Activated CD4-positive, CD25-positive, alpha-beta regulatory T cell (primary cell): ENCODE measurements at places on chromosomes 7 and 10.

DNA sequence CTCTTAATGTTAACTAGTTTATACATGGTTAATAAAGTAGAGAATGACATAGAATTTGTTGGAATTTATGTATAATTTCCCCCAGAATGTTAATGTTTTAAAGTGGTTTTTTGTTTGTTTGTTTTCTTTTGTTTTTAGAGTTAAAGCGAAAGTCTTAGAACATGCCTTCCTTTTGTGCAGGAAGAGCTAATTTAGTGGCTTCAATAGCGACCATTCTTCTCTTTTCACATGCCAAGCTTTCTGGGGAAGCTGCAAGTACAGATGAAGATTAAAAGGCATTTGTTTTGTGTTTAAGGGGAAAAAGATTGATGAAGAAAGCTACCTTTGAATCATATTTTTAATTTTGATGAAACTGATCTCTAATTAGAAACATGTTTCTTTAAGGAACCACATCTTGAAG lies 256.3 kb upstream of the CSTF2T start:
- DNase-seq: no peak

DNA sequence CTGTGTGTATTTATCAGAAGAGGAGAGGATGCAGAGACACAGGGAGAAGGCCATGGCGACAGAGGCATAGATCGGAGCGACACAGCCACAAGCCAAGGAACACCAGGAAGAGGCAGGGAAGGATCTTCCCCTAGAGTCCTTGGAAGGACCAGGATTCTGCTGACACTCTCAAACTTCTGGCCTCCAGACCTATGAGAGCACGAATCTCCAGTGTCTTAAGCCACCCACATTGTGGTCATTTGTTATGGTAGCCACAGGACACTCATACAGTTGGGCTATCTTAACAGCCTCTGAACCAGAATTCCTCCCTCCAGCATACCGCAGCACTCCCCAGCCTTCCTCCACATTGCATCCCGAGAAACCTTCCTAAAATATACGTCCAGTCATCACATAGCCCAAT lies 367.0 kb upstream of the MGMT start:
- DNase-seq: no peak

DNA sequence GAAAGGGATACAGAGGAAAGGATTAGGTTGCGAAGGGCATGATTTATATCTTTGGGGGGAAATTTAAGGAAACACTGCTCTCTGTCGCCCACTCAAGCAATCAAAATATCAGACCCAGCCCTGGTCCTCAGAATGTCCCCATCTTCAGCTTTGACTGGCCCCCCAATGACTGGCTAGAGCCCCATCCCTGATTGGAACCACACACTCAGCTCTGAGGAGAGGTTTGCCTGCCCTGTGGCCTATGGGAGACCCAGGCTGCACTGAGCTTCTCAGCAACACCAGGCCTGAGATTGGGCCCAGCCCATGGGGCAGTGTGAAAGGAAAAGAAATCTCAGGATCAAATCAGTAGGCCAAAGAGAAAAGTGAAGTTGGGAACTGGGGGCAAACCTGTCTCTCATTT lies 69.5 kb downstream of the ADCYAP1R1 start:
- no peak for DNase-seq

DNA sequence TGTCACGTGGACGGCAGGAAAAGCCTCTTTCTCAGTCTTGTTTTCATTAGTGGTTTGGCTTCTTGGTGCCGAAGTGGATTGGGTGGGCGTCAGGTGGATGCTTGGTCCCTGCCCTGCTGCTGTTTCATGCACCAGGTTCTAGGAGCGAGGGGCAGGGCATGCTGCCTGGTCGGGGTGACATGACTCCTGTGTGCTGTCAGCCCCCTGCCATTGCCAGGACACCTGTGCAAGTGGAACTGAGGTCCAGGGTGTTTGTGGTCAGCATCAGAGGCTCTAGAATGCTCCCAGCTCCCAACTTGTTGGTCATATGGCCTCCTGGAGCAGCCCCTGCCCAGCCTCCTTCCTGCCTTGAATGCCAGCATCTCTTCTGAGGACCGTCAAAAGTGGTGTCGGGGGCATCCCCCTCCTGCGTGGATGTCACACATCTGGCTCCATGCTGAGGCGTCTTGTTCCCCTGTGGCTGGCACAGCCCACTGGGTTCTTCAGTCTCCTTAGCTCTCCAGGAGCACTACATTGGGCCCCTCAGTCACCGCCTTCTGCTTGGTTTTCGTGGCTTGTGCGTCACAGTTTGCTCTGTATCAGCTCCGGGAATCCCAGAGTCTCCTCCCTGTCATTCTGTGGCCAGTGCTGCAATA lies 24.8 kb downstream of the ADCY1 start:
- no peak for DNase-seq

DNA sequence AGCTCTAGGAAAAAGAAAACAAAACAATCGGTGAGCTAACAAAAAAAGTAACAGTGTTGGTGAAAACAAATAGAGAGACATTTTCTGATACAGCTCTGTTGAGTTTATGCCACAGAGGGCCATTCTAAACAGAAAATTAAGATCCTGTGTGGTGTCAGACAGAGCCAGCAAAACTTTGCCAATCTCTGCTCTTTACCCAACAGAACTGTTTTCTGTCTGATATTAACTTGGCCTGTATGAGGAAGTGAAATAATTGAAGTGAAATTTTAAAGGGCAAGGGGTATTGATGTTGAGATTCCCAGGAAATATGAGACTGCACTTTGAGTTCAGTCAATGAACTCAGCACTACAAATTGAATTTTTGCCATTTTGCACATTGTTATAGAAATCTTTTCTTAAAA lies 101.0 kb downstream of the AOAH start:
- DNase-seq: no peak

GRCh38 chr7:29483219-29484104 lies 80.2 kb upstream of the PRR15 start:
- DNase-seq: no peak

DNA sequence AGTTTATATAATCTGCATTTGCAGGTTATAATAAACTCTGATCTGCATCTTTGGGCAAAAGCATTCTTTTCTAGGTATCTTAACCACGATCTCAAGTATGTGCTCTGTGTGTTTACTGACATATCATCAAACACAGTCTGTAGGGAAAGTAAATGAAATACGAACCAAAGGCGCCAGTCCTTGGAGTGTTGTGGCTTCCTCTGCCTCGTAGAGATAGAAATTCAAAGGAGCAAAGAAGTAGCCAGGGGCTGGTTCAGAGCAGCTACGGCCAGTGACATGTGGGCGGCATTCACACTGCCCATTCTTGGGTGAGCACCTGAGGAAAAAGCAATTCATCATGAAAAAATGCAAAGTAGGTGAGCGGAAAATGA lies 38.7 kb downstream of the LAMB4 start:
- no peak for DNase-seq

DNA sequence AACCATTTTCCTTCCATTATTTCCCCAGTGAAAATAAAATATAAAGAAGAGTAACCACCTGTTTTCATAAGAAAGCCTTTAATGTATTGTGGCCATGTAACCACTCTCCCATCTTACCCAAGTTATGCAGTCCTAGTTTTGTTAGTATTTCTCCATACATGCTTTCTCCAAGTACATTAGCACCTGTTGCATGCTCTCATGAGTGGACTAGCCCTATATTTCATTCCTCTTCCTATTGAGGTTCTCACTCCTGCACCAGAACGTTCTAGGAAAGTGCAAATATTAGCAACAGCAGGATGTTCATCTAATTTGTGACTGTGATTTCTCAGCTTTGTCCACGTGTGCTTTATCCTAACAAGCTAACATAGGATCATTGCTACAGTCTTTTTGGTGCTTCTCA lies 155.1 kb upstream of the NPVF start:
- no peak for DNase-seq

GRCh38 chr7:130409712-130410072 lies 29.4 kb downstream of the CPA1 start:
- no peak for DNase-seq
